Adrenal gland (tissue), 19 donors: ENCODE measurements at places on chromosomes 11 and 22. TPM values are rescaled to one million over a fixed set of nuclear protein-coding genes. Genes with fewer than 3 reads are reported as not detected.

DNA sequence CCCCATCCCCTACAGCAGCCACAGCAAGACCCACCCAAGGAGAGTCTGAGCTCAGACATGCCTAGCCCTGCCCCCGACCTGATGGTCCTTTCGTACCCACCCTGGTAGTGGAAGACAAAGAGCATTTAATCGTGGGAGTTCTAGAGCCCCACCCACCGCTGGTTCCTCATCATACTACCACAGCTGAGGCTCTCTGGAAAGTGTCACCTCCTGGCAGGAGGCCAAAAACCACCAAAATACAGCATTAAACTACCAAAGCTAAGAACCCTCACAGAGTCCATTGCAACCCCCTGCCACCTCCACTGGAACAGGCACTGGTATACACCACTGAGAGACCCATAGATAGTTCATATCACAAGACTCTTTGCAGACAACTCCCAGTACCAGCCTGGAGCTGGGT is 311.1 kb downstream of the TENM4 start:
- no peak overlapping the region for H3K4me3 ChIP-seq
- DNase-seq: no peak
- no peaks in the 10 kb centered on the region for H3K27me3 ChIP-seq
- no peak overlapping the region for H3K27ac ChIP-seq
- no peaks in the 10 kb centered on the region for H3K36me3 ChIP-seq

TSPAN32 gene
- total RNA-seq: 0.14 TPM

OR8B2 gene
- not detected for total RNA-seq

KLHDC7B gene
- 0.47 TPM for total RNA-seq

B4GALNT4 gene
- 0.29 TPM for total RNA-seq

DNA sequence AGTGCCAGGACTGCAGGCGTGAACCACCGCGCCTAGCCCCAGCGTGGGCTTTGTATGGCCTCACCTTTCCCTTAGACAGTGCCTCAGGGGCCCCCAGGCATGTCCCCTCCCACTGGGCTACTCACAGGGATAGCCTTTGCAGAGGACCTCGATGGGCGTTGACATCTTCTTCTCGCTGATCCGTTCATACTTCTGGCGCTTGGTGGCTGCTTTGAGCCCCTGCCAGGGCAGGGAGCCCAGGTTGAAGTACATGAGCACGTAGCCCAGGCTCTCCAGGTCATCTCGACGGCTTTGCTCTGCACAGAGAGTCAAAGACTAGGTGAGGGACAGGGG is 17.5 kb downstream of the CSNK1E start:
- no peak overlapping the region for H3K4me3 ChIP-seq
- no peak for DNase-seq
- no peaks in the 10 kb centered on the region for H3K27me3 ChIP-seq
- H3K27ac ChIP-seq: no peak overlapping the region
- peaks cover 24% of the 10 kb centered on the region for H3K4me1 ChIP-seq
- peaks cover 97% of the 10 kb centered on the region for H3K36me3 ChIP-seq

DNA sequence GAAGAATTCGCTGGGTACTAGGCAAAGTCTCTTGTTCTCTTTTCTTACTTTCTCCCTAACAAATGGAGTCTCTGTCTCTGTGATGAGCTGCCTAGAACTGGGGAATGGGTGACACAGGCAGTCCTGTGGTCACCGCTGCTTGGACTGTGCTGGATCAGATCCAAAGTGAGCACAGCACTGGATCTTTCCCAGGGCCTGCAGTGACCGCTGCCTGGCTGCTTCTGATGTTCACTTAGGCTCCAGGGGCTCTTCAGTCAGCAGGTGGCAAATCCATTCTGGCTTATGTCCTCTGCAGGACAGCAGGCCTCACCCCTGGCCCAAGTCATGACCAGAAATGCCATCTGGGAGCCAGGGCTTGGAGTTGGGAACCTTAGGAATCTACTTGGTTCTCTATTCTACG is 61.5 kb downstream of the EXT2 start:
- H3K27me3 ChIP-seq: no peaks in the 10 kb centered on the region
- no peak overlapping the region for H3K27ac ChIP-seq
- no peak for DNase-seq
- H3K4me3 ChIP-seq: no peak overlapping the region
- H3K36me3 ChIP-seq: no peaks in the 10 kb centered on the region
- H3K4me1 ChIP-seq: no peaks in the 10 kb centered on the region

KCNQ1OT1 gene
- 10.6 TPM for total RNA-seq

ME3 gene
- 39.9 TPM for total RNA-seq

DNA sequence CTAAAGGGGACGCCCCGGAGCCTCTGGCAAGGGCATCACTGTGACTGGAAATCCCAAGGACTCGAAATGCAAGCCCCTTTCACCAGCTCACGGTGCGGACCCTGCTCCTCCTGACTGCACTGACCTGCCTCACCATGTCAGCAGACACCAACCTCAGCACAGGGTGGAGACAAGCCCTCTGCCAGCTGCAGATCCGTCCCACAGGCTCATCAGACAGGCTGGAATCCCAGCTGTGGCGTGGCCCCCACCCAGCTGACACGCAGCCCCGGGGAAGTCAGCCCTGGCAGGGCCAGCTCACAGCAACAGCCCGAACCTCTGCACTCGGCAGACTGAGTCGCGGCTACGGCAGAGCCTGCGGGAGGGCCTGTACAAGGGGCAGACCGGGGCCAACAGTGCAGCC is 36.8 kb downstream of the BRD1 start:
- H3K27ac ChIP-seq: no peak overlapping the region
- no peak for DNase-seq
- no peak overlapping the region for H3K4me3 ChIP-seq
- no peaks in the 10 kb centered on the region for H3K27me3 ChIP-seq
- H3K36me3 ChIP-seq: peaks cover 66% of the 10 kb centered on the region
- peaks cover 24% of the 10 kb centered on the region for H3K4me1 ChIP-seq

NPAS4 gene
- total RNA-seq: not detected

E2F8 gene
- 0.69 TPM for total RNA-seq

RTN4RL2 gene
- not detected for total RNA-seq

DCHS1 gene
- total RNA-seq: 8.6 TPM

OR51E2 gene
- total RNA-seq: not detected

GRCh38 chr11:102685338-102685737 is 20.2 kb downstream of the MMP27 start:
- H3K27ac ChIP-seq: no peak overlapping the region
- no peaks in the 10 kb centered on the region for H3K27me3 ChIP-seq
- H3K4me3 ChIP-seq: no peak overlapping the region
- no peak for DNase-seq
- no peaks in the 10 kb centered on the region for H3K4me1 ChIP-seq
- H3K36me3 ChIP-seq: no peaks in the 10 kb centered on the region

GRCh38 chr11:73465871-73466270 is 89.7 kb downstream of the RELT start:
- H3K27ac ChIP-seq: no peak overlapping the region
- H3K4me1 ChIP-seq: peaks cover 53% of the 10 kb centered on the region
